Effector memory CD4-positive, alpha-beta T cell (primary cell): ENCODE measurements at places on chromosomes 4 and X.

DNA sequence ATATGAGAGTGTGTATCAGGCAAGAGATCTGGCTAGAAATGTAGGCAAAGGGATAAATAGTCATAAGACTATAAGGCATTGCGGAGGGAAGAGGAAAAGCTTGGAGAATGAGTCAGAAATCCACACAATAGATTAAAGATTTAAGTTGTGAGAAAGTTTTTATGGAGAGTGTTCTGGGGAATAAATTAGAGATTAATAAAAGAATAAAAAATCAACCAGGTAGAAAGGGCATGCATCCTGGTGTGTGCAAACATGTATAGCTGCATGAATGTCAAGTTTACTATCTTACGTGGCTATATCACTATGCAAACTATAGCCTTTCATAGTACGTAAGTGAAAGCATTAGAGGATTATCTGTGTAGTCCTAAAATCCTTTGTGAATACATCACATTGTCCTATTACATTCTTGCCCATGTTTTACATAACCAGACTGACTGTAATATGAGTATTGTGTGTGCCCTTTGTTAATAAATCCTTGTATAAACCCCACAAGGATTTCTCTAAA lies 36.9 kb downstream of the SNCA start:
- no peak overlapping the region for H3K27ac ChIP-seq
- no peaks in the 10 kb centered on the region for H3K27me3 ChIP-seq
- no peak overlapping the region for H3K4me3 ChIP-seq
- no peaks in the 10 kb centered on the region for H3K36me3 ChIP-seq
- H3K4me1 ChIP-seq = no peaks in the 10 kb centered on the region

GRCh38 chr4:70833675-70834074 lies 6.0 kb downstream of the GRSF1 start:
- H3K27me3 ChIP-seq = no peaks in the 10 kb centered on the region
- peaks cover 16% of the 10 kb centered on the region for H3K4me1 ChIP-seq
- no peak overlapping the region for H3K4me3 ChIP-seq
- H3K27ac ChIP-seq = no peak overlapping the region
- H3K36me3 ChIP-seq = peaks cover 46% of the 10 kb centered on the region
- no peak for DNase-seq

- peaks cover 3% of the 10 kb centered on the region for H3K27me3 ChIP-seq
- H3K4me3 ChIP-seq = no peak overlapping the region
- no peak for DNase-seq
- H3K36me3 ChIP-seq = no peaks in the 10 kb centered on the region
- H3K27ac ChIP-seq = no peak overlapping the region
- H3K4me1 ChIP-seq = no peaks in the 10 kb centered on the region
These were observed 125.0 kb downstream of the RASGEF1B start for GRCh38 chr4:81346719-81347118.

- H3K27ac ChIP-seq = no peak overlapping the region
- H3K36me3 ChIP-seq = peaks cover 10% of the 10 kb centered on the region
- H3K4me3 ChIP-seq = no peak overlapping the region
These were observed 23.6 kb upstream of the TBC1D14 start for GRCh38 chr4:6885953-6886557.

GRCh38 chr4:1239950-1240307 lies 9.0 kb downstream of the CTBP1 start:
- DNase-seq = no peak
- H3K27ac ChIP-seq = no peak overlapping the region
- peaks cover 54% of the 10 kb centered on the region for H3K36me3 ChIP-seq
- H3K27me3 ChIP-seq = no peaks in the 10 kb centered on the region

DNA sequence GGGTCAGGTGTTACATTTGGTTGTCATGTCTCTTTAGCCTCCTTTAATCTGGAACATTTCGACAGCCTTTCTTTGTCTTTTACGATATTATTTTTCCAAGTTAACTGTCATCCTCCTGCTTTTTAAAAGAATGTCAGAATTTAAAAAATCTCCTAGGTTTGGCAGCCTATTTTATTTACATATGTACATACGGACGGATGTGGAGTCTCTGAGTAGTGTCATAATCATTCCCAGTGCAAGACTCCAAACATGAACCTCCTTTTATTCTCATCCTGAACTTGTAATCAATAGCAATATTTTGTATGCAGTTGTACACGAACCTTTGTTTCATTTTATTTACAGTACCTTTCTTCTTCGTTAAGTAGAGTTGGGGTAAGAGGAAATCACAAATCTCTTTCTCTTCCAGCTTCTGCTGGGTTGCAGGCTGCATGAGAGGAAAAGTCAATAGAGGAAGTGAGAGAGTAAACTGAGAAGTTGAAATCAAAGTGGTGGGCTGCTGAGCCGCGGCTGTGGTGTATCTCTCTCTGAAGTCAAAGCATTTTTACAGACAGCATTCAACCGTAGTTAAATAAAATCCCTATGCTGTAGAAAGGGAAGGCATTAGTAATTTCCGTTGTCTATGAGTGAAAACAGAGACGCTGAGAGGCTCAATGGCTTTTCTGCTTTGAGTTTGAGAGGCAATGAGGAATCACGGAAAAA lies 53.9 kb upstream of the RPS6KA3 start:
- no peak overlapping the region for H3K4me3 ChIP-seq
- peaks cover 5% of the 10 kb centered on the region for H3K4me1 ChIP-seq
- H3K27me3 ChIP-seq = no peaks in the 10 kb centered on the region
- no peak for DNase-seq
- H3K27ac ChIP-seq = peak overlapping the region; percentile 0

- H3K27ac ChIP-seq = no peak overlapping the region
- H3K36me3 ChIP-seq = no peaks in the 10 kb centered on the region
- no peak for DNase-seq
- no peaks in the 10 kb centered on the region for H3K4me1 ChIP-seq
- no peaks in the 10 kb centered on the region for H3K27me3 ChIP-seq
These were observed 83.7 kb downstream of the ACOX3 start for GRCh38 chr4:8356856-8357255.

DNA sequence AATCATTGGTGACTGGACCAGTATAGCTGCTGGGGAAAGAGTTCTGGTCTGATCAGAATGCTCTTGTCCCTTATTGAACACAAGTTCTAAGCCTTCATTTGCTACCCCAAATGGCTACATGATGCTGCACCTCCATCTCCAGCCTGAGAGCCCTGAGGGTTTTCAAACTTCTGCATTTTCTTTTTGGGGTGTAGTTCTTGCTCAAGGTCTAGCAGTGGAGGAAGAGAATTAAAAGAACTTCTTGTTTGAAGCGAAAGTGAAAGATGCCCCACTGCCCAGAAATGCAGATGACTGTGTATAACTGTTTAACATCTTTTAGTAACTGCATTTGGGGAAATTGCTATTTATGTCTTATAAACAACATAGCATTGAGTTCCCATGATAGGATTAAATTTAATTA lies 38.5 kb downstream of the LAMTOR3 start:
- peak overlapping the region; percentile 27 for H3K27ac ChIP-seq
- H3K4me1 ChIP-seq = no peaks in the 10 kb centered on the region
- H3K27me3 ChIP-seq = no peaks in the 10 kb centered on the region
- H3K36me3 ChIP-seq = peaks cover 10% of the 10 kb centered on the region
- DNase-seq = no peak

- no peaks in the 10 kb centered on the region for H3K36me3 ChIP-seq
- no peak overlapping the region for H3K4me3 ChIP-seq
- H3K27ac ChIP-seq = no peak overlapping the region
These were observed 34.9 kb downstream of the FHDC1 start for GRCh38 chr4:152971053-152971452.

GRCh38 chrX:154308108-154308946 lies 12.7 kb downstream of the TKTL1 start:
- no peak overlapping the region for H3K4me3 ChIP-seq
- H3K36me3 ChIP-seq = no peaks in the 10 kb centered on the region
- no peak overlapping the region for H3K27ac ChIP-seq
- H3K27me3 ChIP-seq = no peaks in the 10 kb centered on the region
- peak; percentile 70 for DNase-seq
- peaks cover 25% of the 10 kb centered on the region for H3K4me1 ChIP-seq

GRCh38 chr4:42761804-42762203 lies 104.9 kb upstream of the ATP8A1 start:
- H3K27me3 ChIP-seq = no peaks in the 10 kb centered on the region
- H3K4me3 ChIP-seq = no peak overlapping the region
- no peaks in the 10 kb centered on the region for H3K4me1 ChIP-seq
- no peak for DNase-seq

- H3K36me3 ChIP-seq = no peaks in the 10 kb centered on the region
- no peak overlapping the region for H3K4me3 ChIP-seq
- H3K4me1 ChIP-seq = peaks cover 6% of the 10 kb centered on the region
- no peak overlapping the region for H3K27ac ChIP-seq
- DNase-seq = no peak
These were observed 54.2 kb downstream of the TMA16 start for GRCh38 chr4:163548481-163549243.

DNA sequence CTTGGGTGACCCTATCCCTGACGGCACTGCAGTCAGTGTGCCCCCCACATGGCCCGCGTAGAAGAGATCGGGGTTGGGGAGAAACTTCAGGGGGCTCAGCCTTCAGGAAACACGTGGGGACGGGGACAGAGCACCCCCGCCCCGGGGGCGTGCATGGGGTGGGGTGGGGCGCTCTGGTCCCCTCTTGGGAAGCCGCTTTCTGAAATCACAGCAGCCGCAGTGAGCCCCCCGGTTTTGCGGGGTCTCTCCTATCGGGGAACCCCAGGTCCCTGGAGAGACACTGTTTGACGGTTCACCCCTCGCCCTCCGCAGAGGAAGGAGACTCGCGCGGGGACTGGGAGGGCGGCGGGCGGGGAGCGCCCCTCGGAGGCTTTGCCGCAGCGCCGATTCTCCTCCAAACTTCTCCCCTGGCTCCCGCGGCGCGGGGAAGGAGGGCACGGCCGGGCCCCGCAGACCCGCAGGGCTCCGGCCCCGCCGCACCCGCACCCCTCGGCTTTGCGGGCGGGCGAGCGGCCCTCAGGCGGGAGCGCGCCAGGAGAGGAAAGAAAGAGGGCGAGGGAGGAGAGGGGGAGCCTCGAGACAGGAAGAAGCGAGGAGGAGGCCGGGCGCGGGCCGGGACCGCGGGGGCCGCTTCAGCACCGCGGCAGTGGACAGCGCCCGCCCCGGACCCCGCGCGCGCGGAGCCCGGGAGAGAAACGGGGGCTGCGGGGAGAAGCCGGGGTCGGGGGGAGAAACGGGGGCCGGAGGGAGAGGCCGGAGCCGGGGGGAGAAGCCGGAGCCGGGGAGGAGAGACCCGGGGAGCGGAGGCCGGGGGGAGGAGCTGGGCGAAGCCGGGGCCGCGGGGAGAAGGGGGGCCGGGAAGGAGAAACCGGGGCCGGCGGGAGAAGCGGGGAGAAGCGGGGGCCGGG lies 612 bp downstream of the CPLX1 start:
- DNase-seq = no peak
- peaks cover 11% of the 10 kb centered on the region for H3K4me1 ChIP-seq
- H3K36me3 ChIP-seq = no peaks in the 10 kb centered on the region
- H3K27ac ChIP-seq = no peak overlapping the region
- peaks cover 24% of the 10 kb centered on the region for H3K27me3 ChIP-seq

DNA sequence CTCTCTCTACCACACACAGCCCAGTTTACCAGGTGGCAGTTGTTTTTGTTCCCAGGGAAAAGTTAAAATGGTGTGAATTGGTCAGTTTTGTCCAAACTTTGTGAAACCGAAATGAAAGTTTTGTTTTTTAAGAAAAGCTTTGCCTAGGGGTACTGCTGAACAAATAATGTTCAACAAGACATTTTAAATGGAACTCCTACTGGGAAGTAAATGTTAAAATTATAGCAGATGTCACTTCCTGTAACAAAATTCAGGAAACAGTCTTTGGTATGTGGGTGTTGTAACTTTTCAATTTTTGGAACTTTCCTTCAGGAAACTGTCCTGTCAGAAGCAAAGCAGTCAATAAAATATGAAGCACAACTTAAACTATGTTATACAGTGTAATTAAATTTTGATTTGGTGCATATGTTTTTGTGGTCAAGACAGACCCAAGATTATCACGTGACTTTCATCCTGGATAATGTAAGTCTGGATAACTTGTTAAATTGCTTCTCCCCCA lies 79.5 kb downstream of the AFF1 start:
- DNase-seq = no peak
- H3K36me3 ChIP-seq = no peaks in the 10 kb centered on the region
- no peak overlapping the region for H3K4me3 ChIP-seq
- H3K27ac ChIP-seq = no peak overlapping the region
- H3K4me1 ChIP-seq = peaks cover 6% of the 10 kb centered on the region

DNA sequence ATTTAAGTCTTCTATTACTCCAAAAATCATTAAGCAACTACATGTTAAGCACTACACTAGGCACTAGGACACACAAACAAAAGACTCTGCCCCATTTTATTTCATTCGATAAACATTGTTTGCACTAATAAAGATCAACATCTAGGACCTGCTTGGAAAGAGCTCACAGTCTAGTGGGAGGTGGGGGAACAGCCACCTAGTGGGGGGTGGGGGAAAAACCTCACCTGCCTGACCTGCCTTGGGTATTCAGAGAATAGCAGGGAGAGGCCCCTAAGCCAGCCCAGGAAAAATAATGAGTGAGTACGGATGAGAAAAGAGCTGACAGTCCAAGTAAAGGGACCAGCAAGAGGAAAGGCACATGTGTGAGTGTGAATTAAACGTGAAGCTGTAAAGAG lies 52.2 kb downstream of the PRDM5 start:
- no peaks in the 10 kb centered on the region for H3K36me3 ChIP-seq
- no peaks in the 10 kb centered on the region for H3K27me3 ChIP-seq
- H3K4me1 ChIP-seq = no peaks in the 10 kb centered on the region
- no peak for DNase-seq
- H3K27ac ChIP-seq = no peak overlapping the region

- no peak overlapping the region for H3K4me3 ChIP-seq
- no peaks in the 10 kb centered on the region for H3K4me1 ChIP-seq
- H3K27me3 ChIP-seq = no peaks in the 10 kb centered on the region
- no peaks in the 10 kb centered on the region for H3K36me3 ChIP-seq
- no peak overlapping the region for H3K27ac ChIP-seq
These were observed 1147.1 kb downstream of the STIM2 start for GRCh38 chr4:28007693-28008092.

DNA sequence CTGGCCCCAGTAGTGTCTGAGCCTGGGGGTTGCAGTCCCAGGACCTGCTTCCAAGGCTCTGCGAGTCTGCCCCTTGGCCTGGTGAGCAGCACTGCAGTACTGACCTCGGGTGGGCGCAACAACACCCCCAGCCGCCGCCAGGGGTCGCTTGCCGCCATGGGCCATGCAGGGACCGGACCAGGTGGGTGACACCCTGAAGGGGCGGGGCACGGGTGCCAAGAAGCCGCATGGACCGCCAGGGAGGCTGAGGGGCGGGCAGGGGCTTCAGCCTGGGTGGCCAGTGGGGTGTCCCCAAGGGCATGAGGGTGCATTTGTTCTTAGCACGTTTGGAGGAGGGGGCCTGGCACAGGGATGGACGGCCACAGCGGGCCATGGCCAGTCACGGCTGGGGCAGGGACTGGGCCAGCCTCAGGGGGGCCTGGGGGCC lies 25.0 kb downstream of the TACC3 start:
- H3K27me3 ChIP-seq = no peaks in the 10 kb centered on the region
- peak; percentile 40 for DNase-seq
- no peak overlapping the region for H3K27ac ChIP-seq
- peaks cover 27% of the 10 kb centered on the region for H3K36me3 ChIP-seq
- H3K4me1 ChIP-seq = peaks cover 5% of the 10 kb centered on the region

GRCh38 chr4:25308761-25309160 lies 3.8 kb upstream of the ZCCHC4 start:
- DNase-seq = no peak
- H3K4me1 ChIP-seq = peaks cover 4% of the 10 kb centered on the region

- no peaks in the 10 kb centered on the region for H3K27me3 ChIP-seq
- no peak overlapping the region for H3K27ac ChIP-seq
- no peak for DNase-seq
- no peaks in the 10 kb centered on the region for H3K4me1 ChIP-seq
- H3K36me3 ChIP-seq = no peaks in the 10 kb centered on the region
- no peak overlapping the region for H3K4me3 ChIP-seq
These were observed 69.1 kb upstream of the UCP1 start for GRCh38 chr4:140637836-140638235.
